G401 (cell line): ENCODE measurements at places on chromosomes 11 and 22. TPM values are rescaled to one million over a fixed set of nuclear protein-coding genes. Genes with fewer than 3 reads are reported as not detected.

Gene TBX10
- total RNA-seq = not detected in 2 replicates

Gene RAC2
- total RNA-seq = not detected in 2 replicates

DNA sequence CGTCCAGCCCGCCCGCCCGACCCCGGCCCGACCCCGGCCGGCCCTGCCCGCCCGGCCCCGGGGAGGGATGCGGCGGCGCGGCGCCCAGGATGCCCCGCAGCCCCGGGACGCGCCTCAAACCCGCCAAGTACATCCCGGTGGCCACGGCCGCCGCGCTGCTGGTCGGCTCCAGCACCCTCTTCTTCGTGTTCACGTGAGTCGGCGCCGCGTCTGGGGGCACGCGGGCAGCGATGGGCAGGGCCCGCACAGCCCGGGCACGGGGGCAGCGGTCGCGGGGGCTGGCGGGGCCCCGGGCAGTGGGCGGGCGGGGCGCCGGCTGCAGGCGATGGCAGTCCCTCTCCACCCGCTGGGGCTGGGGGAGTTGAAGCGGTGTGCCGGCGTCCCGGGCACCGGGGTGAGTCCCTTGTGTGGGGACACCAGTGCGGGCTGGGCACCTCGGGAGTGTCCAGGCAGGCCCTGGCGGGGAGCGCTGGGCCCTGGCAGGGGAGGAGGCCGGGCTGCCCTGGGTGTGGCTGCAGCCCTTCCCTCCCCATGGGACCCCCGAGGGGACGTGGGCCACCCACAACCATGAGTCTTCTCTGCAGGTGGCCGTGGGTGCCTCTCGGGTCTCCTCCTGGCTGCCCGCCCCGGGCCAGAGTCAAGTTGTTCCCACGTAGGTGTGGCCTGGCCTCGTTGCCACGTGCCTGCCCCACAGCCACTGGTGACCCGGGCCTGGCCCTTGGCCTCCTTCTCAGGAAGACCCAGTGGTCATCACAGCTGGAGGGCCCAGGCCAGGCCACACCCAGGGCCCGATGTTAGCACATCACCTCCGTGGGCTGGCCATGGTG lies 468 bp downstream of the ZDHHC8 start:
- DNase-seq = no peak

Gene POU2AF2
- total RNA-seq = not detected in 2 replicates

Gene TMX2
- 104 and 145 TPM in 2 replicates for total RNA-seq

DNA sequence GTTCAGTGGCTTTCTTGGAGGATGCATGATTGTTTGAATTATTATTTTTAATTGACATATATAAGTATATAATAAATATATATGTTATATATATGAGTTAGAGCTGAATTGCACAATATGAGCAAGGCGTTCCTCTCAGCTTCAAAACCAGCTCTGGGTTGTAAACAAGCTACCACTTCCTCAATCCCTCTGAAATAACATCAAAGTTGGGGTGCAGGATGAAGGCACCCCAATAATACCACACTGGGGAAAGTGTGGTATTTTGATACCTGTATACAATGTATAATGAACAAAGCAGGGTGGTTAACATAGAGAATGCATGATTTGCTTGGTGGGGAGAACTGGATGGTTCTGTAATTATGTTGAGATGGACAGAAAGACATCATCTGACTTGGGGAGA lies 1.7 kb upstream of the SORL1 start:
- no peak for DNase-seq

DNA sequence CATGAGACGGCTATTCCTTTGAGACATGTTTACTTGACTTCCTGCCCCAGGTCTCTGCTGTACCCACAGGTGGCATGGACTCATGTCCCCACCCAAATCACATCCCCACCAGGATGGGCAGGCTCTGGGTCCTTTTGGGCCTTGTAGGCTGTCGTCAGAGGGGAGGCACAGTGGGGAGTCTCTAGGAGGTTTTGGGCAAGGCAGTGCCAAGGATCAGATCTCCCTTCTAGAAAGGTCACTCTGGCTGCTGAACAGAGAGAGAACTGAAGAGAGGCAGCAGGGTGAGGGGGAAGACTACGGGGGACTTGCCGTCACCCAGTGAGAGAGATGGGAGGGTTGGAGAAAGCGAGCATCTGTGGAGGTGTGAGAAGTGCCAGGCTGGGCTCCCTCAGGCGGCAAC lies 4.6 kb upstream of the KCNQ1OT1 start:
- no peak for DNase-seq

DNA sequence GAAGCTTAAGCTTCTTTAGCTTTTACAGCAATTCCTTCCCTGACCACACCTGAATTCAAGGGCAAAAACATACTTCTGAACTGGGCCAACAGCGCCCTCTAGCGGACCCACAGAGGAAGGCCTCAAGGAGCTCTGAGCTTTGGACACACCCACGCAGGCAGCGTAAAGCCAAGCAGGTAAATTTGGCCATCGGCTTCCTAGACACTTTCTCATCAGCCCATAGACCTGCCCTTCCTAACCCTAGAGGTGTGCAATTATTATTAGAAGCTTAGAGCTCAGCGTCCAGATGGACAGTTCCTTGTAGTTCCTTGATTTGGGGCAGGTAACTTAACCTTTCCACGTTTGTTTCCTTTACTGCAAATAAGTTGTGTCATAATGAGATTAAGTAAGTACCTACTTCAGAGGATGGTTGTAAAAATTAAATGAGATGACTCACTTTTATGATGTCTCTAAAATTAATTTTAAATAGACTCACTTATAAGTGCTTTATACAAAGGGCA lies 25.7 kb upstream of the HMGXB4 start:
- peak; percentile 77 for DNase-seq

Gene MUC6
- not detected in 2 replicates for total RNA-seq

DNA sequence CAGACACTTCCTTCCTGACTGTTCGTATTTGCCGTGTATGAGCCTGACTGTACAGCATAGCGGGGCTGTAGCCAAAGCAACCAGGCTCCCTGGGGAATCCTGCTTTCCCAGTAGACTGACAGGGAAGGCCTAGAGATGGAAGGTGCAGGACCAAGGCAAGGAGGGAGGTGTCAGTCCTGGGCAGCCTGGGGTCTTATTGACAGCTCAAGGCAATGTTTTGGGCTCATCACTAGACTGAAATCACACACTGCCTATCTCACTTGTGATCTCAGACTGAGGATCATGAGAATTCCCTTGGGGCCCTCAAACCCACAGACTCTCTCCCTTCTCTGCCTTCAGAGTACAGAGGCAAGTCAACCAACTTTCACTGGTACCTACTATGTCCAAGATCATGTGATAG lies 346.8 kb upstream of the NARS2 start:
- no peak for DNase-seq

Gene TTLL8
- not detected in 2 replicates for total RNA-seq

Gene BUD13
- 35.0 and 37.7 TPM in 2 replicates for total RNA-seq

DNA sequence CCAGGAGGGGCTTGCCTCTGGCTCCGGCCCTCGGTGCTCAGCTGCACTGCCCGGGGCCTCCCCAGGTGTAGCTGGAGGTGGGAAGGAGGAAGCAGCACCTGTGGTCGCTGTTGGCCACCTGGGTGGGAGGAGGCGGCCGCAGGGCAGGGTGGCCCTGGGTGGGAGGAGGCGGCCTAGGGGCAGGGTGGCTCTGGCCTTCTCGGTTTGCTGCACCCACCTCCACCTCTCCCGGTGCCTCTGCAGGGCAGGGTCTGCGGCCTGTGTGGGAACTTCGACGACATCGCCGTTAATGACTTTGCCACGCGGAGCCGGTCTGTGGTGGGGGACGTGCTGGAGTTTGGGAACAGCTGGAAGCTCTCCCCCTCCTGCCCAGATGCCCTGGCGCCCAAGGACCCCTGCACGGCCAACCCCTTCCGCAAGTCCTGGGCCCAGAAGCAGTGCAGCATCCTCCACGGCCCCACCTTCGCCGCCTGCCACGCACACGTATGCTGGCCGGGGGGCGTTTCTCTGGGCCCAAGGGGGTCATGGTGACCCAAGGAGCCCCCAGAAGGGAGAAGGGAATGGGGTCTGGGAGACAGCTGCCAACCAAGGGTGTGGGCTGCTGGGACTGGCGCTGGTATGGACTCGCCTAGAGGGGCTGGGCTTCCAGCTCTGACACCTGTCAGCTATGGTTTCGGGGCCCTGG lies 20.6 kb downstream of the MUC5AC start:
- DNase-seq = no peak

Gene PICK1
- 23.3 and 35.1 TPM in 2 replicates for total RNA-seq

DNA sequence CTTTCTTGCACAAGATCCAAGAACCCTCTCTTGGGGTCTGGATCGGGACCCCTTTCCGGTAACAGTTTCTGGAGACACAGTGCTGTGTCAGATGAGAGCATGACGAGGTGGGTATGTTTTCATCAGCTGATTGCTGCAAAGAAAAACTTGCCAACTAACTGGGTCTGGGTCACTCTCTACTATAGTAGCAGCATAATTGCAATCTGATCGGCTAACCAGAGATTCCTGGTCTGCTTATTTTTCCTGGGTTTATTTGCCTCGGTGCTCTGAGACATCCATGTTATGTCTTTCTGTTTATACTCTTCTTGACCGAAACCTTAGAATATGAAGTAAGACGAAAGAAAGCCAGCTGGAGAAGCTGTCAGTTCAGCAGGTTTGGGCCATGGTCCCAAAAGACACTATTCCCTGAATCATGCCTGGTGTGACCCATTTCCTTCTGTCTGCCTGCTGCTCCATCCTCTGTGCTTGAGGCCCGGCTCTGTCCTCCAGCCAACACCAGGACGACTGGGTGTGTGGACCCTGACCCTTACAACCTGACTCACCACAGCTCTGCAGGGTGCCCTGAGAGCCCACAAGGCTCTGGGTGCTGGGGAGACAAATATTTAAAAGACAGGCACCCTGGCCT lies 24.1 kb upstream of the CLMP start:
- peak; percentile 62 for DNase-seq

Gene ZNF214
- total RNA-seq = 3.6 and 6.9 TPM in 2 replicates

Gene GAL
- total RNA-seq = not detected in 2 replicates

Gene UQCC3
- total RNA-seq = 23.0 and 28.7 TPM in 2 replicates

GRCh38 chr11:61567286-61568061 lies 13.4 kb downstream of the SYT7 start:
- no peak for DNase-seq

DNA sequence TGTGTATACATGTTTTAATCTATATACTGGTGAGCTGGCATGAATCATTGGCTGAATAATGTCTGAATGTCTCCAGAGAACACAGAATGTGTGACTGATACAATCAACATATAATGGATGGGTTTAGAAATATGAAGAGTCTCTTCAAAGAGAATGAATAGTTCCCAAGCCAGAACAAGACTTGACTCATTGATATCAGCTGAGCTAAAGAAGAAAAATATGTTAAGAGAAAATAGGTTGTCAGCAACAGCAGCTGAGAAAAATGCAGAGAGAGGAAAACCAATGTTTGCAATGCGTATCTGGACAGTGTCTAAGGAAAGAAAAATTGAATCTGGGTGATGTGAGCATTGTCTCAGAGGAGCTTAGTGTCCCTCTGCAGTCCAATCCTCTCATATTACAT lies 1281.8 kb upstream of the TENM4 start:
- no peak for DNase-seq

DNA sequence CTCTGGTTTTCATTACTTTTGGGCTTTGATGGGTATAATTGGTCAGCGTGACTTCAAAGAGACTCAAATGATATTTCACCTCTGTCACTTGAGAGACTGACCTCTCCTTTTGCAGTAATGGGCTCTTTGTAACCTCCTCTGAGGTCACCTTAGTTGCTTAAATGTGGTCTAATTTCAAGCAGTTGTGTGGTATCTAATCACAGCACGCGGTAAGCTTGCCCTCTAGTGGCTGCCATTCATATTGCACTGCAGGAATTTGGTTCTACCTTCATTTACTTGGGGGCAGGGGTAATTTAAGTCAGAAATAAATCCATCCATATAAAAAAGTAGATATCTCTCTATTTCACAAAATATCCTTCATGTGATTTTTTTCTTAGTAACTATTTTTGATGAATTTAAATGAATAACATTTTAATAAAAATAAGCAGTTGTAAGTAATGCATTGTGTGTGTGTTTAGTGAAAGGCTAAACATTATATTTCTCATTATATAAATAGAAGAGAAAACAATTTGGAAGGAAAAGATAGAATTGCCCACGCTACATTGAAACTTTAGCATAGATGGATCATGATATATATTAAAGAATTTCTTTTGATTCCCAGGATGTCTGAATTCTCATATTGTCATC lies 55.0 kb upstream of the ANO3 start:
- peak; percentile 68 for DNase-seq

Gene CYTH4
- total RNA-seq = not detected in 2 replicates
